Thoracic aorta (tissue), 2 donors: ENCODE measurements at places on chromosomes 7 and 10. TPM values are rescaled to one million over a fixed set of nuclear protein-coding genes. Genes with fewer than 3 reads are reported as not detected.
A peak's percentile ranks its signal among the peaks of the same experiment; 100 is the strongest.

- DNase-seq: no peak
These were observed 6.5 kb downstream of the SHH start for GRCh38 chr7:155805826-155806095.

CALN1 gene
- not detected for total RNA-seq

TRIM73 gene
- total RNA-seq: 2.2 TPM

DNA sequence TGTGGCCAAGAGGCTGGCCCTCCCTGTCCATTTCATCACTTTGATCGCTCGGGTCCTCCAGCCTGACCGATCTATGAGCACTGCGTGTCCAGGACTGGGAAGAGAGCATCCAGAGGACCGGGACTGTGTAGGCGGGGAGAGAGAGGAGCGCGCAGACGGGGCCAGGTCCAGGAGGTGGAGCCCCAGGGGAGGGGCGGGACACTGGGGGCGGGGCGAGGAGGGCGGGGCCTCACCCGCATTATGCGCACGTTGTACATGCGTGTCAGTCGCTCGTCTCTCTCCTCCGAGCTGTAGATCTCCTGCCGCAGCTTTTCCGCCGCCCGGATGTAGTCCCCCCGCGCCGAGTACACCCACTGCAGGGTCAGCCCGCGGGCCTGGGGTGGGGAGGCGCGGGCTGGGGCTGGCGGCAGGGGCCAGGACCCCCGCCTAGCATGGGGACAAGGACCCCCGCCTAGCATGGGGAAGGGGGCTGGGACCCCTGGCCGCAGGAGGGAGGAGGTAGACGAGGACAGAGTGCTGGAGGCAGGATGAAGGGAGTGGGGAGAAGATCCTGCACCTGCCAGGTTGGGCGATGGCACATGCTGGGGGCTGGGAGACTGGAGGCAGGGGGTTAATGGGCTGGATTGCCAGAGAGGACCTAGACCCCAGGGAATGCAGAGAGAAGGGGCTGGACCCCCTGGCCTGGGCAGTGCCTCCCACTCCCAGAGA is 14.3 kb downstream of the MOSPD3 start:
- DNase-seq: peak; percentile 53

DNA sequence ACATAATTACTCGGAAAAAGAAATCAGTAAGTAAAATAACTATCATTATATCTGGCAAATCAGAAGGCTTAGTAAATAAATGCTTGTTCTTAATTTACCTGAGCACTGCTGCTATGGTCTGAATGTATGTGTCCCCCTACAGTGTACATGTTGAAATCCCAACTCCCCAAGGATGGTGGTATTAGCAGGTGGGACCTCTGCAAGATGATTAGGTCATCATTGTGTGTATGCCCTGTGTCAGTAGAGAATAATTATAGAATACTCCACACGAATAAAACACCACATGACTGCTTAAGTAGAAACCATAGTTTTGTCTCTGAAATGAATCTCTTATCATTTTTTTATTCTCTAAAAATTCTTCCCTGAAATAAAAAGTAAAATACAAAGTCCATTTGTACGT is 101.6 kb downstream of the RNF133 start:
- no peak for DNase-seq

ITIH5 gene
- 15.9 TPM for total RNA-seq
